ENCODE measurements at places on chromosomes 12 and 14.
A peak's percentile ranks its signal among the peaks of the same experiment; 100 is the strongest.

DNA sequence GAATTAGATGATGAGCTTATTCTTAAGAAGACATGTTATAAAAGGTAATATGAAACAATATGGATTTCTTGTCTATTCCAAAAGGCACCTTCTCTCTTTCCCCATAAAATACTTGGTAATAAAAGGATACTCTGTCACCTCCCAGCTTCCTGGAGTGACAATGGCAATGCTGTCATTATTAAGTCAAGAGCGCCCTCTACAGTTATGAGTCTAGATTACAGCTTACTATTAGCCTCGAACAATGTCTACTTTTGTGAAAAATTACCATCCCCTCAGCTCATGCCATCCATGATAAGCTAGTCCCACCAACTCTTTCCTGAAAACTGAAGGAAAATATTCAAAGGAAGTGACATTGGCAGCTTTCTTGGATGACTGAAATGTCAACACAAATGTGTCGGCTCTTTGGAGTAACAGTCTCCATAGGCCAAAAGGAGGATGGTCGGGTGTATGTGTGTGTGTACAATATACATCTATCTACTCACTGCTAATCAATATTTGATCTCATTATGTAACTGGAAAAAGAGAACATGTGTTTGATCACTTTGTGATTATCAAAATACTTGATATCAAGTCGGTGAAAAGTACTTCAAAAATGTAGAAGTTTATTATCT lies 48.7 kb upstream of the CDKN3 start:
- DNase-seq, result no peak

- DNase-seq, result no peak
Measured at GRCh38 chr12:18421867-18422266, 160.5 kb downstream of the PIK3C2G start.

GRCh38 chr12:119222222-119222951 lies 43.7 kb downstream of the HSPB8 start:
- no peak for DNase-seq

DNA sequence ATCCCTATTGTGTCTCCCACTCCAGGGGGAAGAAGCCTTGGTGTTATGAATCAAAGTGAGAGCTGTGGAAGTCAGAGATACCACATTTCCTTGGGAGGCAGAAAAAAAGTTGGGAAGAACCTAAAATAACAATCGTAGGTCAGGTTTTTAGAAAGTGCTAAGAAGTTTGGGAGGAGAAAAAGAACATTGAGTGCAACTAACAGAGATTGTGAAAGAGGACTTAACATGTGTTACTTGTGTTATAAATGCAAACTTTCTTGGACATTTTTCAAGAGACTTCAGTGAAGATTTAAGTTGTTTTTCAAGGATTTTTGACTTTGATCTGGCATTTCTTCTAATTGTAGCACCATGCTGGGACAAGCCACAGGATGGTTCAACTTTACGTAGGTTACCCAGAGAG lies 7.8 kb upstream of the ERP27 start:
- no peak for DNase-seq

GRCh38 chr12:2256453-2256852 lies 203.7 kb downstream of the CACNA1C start:
- DNase-seq, result no peak

DNA sequence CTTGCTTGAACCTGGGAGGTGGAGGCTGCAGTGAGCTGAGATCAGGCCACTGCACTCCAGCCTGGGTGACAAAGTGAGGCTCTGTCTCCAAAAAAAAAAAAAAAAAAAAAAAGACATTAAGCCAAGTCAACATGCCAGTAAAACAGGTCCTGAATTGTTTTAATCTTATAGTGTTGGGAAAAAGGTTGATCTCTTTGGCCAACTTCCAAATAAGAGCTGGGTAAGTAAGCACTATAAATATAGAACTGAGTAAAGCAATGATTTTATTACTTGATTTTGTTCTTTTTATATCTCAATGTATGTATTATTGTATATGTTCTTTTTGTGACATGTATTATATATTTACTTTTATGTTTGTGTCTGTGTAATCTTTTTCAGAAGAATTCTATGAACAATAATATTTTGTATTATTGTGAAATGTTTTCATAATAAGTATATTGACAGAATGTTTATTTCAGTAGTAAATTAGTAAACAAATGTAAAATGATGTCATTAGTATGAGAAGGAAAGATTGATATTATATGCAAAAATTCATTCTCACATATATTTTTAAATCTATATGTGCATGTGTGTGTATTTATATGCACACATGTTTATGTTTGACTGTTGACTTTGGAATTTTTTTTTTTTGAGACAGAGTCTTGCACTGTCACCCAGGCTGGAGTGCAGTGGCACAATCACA lies 9.6 kb upstream of the AKAP6 start:
- no peak for DNase-seq

GRCh38 chr14:48943913-48944312 lies 642.3 kb downstream of the RPS29 start:
- no peak for DNase-seq

DNA sequence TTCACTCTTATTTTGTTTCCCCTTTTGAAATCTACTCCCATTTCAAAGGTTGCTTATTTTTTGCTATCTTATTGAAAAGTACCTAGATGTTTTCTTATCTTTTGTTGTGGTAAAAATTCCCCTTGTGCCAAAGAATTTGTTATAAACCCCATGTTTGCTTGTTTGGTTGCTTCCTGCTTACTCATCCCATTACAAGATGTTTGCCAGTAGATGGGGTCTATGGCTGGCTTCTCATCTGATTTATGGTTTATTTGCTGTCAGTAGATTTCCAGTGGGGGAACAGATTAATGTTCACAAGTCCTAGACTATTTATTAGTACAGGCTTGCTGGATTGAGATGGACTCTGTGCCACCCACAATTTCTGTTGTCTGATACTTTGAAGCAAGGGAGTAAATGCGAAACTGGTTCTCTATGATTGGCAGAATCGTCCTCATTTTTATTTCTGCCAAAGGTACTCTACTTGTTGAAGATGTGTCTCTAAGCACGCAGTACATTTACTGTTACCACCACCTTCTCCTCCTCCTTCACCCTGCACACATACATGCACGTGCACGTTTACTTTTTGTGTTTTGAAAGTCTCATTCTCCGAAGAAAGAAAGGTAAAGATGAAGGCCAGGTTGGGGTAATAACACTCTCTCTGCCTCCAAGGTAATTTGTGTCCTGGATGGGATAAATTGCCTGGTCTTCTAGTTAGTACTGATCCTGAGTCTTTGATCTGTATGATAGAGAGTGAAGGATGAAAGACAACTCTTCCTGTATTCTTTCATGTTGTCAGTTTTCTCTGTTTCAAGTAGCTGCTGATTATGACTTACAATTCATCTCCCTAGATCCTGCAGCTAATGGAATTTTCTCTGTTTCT lies 117.2 kb upstream of the ATP2B1 start:
- DNase-seq, result no peak

GRCh38 chr14:59055439-59056045 lies 132.9 kb upstream of the DAAM1 start:
- peak; percentile 17 for DNase-seq

- DNase-seq, result no peak
Measured at GRCh38 chr14:56549721-56550120, 29.9 kb upstream of the TMEM260 start.

DNA sequence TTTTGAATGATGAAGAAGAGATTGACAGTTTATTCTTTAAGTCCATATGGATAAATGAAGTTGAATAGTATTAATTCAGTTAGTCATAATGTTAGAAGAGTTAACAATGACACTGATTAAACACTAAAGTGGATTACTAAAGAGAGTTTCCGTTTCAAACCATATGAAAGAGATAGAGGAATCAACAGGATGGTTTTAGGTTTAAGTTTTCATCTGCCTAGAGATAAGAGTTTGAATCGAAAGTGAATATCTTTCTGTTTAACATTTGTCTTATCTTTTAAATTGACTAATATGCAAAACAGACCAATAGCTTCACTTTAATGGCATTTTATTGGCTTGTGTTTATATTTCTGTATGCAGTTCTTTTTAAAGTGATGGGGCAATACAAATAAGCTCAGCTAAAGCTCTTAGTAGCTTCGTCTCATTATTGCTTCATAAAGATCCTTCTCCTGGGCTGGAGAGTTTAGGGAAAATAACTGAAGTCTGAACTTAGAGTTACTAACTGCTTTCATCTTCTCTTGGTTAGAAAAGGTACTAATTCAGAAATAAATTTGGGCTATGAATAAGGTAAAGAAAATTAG lies 66.0 kb downstream of the MIPOL1 start:
- DNase-seq, result no peak

GRCh38 chr14:64879635-64880220 lies at the start of gene SPTB:
Gene SPTB (minus strand): TSS chr14:64879907. CDS start chr14:64823094, 56,813 bp downstream.
- DNase-seq, result peak; percentile 55

DNA sequence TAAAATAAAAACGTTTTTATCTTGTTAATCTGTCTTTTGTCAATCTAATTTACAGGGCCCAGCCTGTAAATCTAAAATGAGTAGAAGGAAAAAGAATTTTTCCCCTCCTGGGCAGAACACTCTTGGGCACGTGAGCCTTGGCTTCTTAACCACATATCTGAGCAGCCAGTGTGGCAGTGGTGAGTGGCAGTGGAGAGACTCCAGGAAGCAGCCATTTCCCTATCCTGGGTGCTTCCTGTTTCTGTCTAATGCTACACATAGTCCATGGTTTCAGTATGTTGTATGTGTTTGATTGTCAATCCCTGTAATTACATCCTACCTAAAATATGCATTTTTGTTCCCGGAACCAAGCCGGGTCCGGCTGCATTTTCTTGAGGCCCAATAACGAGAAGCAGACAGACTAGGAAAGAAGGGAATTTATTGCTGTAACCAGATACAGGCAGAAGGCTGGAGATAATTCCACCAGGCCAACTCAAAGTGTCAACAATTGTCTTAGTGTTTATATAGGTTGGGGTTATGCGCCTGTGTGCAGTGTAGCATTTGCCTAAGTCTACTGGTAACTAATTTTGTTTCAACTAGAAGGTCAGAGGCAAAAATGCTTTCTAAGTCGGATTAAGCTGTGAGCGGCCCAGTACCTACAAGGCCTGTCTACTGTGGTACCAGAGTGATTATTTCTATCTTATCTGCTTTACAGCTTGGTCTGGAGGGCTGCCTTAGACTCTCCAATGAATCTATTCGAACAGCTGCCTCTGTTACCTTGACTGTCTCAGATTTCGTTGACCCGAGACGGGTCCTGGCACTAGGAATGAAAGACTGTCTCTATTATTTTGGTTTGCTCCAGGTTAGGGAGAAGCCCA lies 82.4 kb upstream of the RESF1 start:
- no peak for DNase-seq

GRCh38 chr14:103887170-103887501 lies 39.8 kb upstream of the PPP1R13B start:
- no peak for DNase-seq

DNA sequence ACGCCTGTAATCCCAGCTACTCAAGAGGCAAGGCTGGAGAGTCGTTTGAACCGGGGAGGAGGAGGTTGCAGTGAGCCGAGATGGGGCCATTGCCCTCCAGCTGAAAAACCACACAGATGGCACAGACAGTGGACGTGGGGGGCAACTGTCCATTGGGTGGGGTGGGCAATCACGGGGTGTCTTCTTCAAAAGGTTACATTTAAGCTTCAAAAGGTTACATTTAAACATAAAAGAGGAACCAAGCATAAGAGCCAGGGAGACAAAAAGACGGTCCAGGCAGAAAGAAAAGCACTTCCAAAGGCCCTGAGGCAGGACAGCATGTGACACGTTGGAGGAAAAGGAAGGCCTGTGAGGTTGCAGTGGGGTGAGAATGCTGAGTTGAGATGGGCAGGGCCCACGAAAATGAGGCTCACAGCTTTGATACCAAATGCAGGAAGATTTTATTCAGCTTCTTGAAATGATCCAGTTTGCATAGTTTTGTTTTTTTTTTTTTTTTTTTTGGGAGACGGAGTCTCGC lies 10.7 kb downstream of the SCARB1 start:
- DNase-seq, result no peak

GRCh38 chr14:75493592-75494087 lies 28.6 kb upstream of the BATF start:
- no peak for DNase-seq

- DNase-seq, result no peak
Measured at GRCh38 chr12:71649401-71649800, 14.2 kb downstream of the ZFC3H1 start.

GRCh38 chr12:38669530-38669929 lies 235.9 kb downstream of the CPNE8 start:
- DNase-seq, result no peak

DNA sequence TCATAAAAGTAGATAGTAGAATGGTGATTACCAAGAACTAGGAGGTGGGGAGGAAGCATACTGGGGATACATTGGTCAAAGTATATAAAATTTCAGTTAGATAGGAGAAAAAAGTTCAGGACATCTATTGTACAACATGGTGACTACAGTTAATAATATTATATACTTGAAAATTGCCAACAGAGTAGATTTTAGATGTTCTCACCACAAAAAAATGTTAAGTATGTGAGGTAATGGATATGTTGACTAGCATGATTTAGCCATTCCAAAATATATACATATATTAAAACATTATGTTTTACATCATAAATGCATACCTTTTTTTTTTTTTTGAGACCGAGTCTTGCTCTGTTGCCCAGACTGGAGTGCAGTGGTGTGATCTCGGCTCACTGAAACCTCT lies 31.0 kb downstream of the TMEM116 start:
- no peak for DNase-seq

DNA sequence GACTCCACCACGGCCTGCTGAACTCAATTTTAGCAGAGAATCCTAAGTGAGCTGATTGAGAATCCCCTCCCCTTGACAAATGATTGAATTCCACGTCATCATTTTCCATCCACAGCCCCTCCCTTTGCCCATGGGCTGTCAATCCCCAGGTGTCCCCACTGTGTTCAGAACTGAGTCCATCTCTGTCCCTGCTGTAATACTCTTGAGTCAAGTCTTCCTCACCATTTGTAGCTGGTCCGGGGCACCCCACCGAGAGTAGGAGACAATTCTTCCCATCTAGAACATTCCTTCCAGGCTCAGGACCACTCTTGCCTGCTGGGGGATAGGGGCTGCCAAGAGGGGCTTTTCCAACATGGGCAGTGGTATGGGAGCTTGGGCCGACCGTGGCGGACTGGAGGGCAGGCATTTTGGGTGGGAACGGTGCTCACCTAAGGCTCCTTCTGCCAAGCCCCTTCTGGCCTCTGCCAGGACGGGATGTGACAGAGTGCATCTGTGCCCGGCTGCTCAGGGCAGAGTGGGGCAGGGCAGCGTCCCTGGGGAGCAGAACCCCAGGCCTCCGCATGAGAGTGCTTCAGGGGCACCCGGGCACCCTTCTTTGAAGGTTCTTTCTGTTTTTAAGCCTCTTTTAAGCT lies 218.1 kb upstream of the RTL1 start:
- DNase-seq, result no peak
